ENCODE measurements at places on chromosomes 16 and 17.

GRCh38 chr17:55895112-55895759 lies 144.4 kb downstream of the PCTP start:
- DNase-seq, result no peak

GRCh38 chr16:82044585-82044911 lies 9.5 kb downstream of the HSD17B2 start:
- no peak for DNase-seq

GRCh38 chr17:48720266-48721008 lies 1.9 kb downstream of the PRAC1 start:
- no peak for DNase-seq

DNA sequence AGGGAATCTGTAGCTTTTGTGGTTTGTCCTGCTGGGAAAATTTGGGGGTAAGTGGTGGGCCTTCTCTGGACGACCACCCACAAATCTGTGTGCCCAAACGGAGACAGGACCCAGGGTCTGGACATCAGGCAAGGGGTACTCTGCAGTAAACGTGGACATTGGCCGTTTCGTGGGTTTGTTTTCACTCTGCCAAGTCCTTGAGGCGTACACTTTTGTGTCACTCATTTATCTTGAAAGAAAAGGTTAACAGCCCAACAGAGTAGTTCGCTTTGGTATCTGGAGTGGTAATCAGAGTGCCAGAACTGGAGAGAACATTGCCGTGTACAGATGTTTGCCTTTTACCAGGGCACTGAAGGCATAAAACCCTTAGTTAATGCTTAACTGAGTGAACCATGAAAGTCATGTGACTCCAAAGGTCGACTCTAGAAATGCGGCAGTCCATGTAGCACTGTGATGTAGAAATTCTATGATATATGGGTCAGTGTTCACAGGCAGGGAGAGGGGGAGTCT lies 15.4 kb downstream of the NAA60 start:
- DNase-seq, result no peak

DNA sequence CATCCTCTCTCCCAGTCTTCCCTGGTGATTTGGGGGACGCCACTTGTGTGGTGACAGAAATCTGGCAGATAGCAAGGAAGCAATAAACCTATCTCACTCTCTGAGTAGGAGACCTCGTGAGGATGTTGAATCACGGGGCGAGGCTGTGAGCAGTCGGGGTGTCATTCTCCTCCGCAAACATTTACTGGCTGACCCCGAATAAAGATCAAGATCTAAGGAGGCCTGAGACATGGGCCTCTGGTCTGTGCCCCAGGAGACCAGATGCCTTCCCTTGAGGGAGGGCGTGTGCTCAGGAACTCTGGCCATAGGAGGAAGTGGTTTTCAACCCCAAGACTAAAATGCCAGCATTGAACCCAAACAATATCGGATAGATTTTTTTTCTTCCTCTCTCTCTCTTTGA lies 53.1 kb downstream of the FOXL1 start:
- DNase-seq, result no peak

DNA sequence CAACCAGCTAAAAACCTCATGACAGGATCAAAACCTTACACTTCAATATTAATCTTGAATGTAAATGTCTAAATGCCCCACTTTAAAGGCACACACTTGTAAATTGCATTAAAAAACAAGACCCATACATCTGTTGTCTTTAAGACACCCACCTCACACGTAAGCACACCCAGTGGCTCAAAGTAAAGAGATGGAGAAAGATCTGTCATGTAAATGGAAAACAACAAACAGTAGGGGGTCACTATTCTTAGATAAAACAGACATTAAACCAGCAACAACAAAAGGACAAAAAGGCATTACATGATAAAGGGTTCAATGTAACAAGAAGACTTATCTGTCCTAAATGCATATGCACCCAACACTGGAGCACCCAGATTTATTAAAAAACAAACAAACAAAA lies 35.6 kb downstream of the SDR42E1 start:
- no peak for DNase-seq

DNA sequence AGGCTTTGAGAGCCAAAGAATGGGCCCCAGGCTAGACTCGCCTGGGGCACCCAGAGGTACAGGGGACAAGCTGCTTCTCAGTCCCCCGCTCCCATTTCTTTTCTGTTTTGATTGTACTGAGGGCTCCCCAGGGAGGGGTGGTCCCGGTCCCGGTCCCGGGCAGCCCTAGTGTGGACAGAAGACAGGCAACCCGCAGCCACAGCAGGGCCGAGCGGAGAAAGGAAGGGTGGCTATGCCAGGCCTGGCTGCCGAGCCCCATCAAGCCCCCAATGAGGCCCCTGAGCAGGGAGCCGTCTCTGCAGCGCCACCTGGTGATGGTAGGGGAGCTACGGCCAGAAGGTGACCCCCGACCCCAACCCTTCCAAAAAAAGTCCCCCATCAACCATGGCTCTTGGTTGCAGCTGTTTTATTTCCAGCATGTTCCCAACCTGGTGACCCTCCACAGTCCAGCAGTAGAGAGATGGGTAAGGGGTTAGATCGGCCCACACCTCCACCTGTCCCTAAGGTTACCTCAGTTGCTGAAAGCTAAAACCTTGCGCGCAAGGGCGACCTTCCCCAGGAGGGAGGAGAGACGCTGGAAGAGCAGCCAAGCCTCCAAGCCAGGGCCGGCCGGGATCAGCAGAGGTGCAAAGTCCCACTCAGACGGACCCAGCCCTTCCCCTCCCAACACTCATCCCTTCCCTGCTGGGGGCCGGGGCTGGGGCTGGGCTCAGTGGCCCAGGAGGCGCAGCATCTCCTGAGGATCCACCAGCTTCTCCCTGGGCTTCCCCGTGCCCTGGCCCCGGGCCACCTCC lies 2.6 kb upstream of the GRIN2C start:
- peak; percentile 94 for DNase-seq

- no peak for DNase-seq
Measured at GRCh38 chr16:16116841-16117240, 106.5 kb downstream of the ABCC6 start.

DNA sequence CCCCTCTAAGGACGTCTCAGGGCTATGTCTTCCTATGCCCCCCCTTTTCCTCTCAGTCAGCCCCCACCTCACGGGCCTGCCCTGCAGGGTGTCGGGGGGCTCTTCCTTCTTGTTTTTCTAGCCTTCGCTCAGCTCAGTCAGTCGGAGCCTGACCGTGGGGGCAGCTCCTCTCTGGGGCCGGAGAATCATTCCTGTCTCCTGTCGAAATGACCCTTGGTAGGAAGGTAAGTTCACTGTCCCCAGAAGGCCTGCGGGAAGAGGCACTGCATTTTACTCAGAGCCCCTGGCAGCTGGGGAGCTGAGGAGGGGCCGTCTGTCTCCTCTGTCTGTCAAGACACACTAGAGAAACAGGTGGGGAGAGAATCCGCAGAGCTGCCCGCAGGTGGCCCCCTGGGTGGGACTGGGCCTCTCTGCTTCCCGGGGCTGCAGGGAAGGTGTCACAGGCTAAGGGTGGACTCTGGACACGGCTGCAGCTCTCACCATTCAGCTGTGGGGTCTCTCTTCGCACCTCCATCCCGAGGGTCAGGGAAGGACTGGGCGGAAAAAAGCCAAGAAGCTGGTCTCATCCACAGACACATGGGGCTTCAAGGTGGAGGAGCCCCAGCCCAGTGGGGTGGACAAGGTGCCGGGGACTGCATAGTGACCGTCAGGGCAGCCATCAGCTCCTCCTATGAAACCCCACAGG lies 112.8 kb upstream of the TNRC6C start:
- DNase-seq, result no peak

- no peak for DNase-seq
Measured at GRCh38 chr16:15532825-15533224, 98.4 kb downstream of the BMERB1 start.

- DNase-seq, result no peak
Measured at GRCh38 chr17:1769822-1770477, 8.1 kb downstream of the SERPINF1 start.

DNA sequence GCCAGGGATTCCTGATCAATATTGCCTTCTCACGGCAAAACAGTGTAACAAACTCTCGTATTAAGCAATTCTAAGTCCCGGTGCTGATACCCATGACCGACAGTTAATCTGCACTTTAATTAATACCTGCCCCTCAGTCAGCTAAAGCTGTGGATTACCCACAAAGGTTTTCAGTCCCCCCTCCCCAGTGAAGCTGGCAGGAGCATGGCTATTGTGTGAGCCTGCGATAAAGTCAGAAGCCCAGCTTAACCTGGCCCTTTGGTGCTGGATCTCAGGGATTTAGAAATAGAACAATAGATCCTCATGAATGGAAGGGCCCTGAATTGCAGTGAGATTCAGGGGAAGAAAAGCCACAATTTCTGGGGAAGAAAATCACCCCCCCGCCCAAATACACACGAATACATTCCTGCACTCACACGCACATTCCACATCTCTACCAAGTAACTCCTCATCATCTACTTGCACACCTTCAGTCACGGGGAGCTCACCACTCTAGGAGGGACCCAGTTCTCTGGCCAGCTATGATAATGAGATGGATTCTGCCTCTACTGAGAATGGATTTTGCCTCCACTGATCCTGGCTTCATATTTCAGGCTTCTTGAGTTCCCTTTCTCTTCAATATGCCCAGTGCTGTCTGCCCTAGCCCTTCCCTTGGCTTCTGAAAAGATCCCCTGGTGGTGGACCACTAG lies 102.6 kb downstream of the WSCD1 start:
- no peak for DNase-seq

- DNase-seq, result no peak
Measured at GRCh38 chr16:66486773-66487579, 59.9 kb downstream of the BEAN1 start.

DNA sequence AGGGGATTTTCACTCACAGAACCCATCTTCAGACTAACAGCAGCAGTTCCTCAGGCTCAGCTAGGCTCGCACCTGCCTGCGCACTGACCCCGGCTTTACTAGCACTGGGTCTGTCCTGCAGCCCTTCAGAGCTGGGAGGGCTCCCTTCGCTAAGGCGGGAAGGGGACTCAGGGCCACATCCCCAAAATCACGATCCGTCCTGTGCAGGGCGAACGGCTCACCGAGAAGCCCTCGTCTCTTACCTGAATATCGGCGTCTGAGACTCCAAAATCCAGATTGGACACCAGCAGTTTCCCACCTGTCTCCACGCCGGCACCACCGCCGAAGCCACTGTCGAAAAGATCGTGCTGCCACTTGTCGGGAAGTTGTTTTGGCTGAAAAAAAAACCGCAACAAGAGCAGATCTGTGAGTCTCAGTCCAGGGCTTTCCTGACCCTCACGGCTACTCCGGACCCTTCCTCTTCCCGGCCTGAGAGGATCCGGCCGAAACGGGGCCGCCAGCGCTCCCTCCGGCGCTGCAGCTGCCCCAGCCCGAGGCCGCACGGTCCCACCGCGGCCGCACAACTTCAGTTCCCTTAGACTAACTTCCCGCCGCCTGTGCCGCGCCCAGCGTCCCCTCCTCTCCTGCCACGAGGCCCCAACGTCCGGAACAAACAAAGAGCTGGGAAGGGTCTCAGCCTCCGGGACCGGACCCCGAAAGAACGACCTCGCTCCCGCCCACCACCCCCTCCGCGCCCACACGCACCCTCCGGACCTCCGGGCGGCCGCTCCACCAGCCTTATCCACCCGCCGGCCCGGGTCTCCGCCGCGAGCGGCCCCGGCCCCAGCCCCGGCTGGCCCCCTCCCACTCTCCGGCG lies 711 bp downstream of the ALYREF start:
- no peak for DNase-seq

GRCh38 chr17:16953347-16953746 lies 18.6 kb downstream of the TNFRSF13B start:
- peak; percentile 13 for DNase-seq

DNA sequence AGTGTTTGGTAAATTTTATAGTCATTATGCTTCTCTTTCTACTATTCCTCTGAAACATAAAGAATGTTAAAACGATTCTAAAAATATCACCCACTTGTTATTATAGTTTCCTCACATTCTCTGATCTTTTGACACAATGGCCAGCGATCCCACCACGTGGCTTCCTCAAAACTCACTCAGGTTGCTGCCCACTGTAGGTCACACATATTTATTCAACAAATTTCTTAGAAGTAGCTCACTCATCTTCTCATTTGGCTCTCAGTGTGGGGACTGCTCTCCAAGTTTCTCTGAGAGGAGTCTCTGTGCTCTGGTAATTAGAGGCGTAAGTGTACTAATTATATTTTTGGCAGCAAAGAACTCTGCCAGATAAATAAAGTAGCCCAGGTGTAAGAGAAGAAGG lies 465.4 kb downstream of the CDH11 start:
- DNase-seq, result no peak

DNA sequence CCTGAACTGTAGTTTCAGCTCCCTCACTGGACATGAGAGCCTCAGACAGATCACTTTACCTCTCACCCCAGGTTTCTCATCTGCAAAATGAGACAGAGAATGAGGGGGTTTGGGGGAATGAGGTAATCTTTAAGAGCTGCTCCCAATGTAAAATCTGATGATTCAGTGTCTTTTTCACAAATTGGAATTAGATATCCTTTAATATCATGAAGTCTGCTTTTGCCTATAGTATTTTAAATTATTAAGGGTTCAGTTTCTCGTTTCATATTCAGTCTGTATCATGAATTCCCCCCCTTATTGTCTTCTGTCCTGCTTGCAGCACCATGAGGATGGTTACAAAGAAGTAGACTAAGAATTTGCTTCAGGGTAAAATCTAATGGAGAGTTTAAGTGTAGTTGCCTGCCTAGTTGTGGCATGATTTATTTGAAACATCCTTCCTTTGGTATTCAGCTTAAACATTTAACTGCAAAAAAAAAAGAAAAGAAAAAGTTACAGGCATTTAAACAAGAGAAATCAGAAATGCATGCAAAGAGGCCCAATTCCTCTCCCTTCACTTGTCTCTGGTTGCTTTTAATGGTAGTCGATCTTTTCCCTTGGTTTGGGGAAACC lies 77.3 kb downstream of the WNT3 start:
- DNase-seq, result no peak

DNA sequence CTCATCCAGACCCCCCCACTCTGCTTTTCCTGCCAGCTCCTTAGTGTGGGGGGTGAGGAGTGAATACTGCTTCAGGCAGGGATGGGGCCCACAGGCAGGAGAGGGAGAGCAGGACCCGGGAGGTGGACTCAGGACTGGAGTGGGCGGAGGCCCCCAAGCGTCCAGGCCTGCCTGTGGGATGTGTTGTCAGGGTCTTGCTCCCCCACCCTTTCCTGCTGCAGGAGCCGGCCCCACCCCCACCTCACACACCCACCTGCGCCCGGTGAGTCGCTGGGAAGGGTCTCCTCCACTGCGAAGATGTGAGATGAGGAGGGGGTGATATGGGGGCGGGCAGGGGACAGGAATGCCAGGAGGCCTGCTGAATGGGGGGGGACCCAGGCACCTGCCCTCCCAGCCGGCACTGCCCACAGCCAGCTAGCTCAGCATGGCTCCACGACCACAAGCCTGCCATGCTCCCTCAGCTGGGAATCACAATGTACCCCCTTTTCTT lies 1.1 kb downstream of the FAM171A2 start:
- DNase-seq, result no peak

- no peak for DNase-seq
Measured at GRCh38 chr17:333626-334396, 18.8 kb downstream of the RPH3AL start.

DNA sequence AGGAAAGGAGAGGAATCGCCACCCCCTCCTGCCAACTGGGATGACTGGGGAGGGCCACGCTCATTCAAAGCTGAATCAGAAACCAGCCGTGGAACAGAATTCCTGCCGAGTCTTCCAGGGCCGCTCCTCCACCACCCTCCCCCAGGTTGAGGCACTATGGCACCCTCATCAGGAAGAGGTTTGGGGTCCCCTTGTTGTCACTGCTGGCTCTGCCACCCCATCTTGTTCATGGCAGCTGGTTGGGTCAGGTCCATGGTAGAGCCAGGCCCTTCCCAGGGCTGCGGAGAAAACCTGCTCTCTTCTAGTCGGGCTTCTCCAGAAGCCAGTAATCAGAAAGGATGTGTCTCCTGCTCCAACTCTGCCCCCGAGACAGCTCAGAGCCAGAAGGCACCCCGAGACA lies 41.8 kb downstream of the KCNJ12 start:
- DNase-seq, result no peak

GRCh38 chr17:49013311-49014213 lies 16.4 kb downstream of the IGF2BP1 start:
- DNase-seq, result peak; percentile 90

Data from H1 (cell line).